ENCODE measurements at places on chromosomes 7 and 10. TPM values are rescaled to one million over a fixed set of nuclear protein-coding genes. Genes with fewer than 3 reads are reported as not detected.

The ABCB4 gene
- 2.1 TPM for total RNA-seq

The PRLHR gene
- not detected for total RNA-seq

The ACHE gene
- total RNA-seq = 0.54 TPM

The CDH23 gene
- not detected for total RNA-seq

The SLC26A3 gene
- not detected for total RNA-seq

The NRAP gene
- total RNA-seq = not detected

The GSAP gene
- 1.7 TPM for total RNA-seq

The PHF14 gene
- 15.3 TPM for total RNA-seq

The CACNB2 gene
- total RNA-seq = not detected

The CYP3A5 gene
- total RNA-seq = not detected

The NUTM2E gene
- 0.05 TPM for total RNA-seq

The CPA1 gene
- not detected for total RNA-seq

The ATXN7L1 gene
- total RNA-seq = 4.4 TPM

The HSPA14 gene
- total RNA-seq = 15.9 TPM

The HSPA12A gene
- total RNA-seq = 0.05 TPM

The GHRHR gene
- not detected for total RNA-seq

The CCDC3 gene
- total RNA-seq = 2.4 TPM

The GRID2IP gene
- total RNA-seq = not detected

The GNGT1 gene
- not detected for total RNA-seq

The TMEM243 gene
- total RNA-seq = 29.6 TPM

The CALML3 gene
- not detected for total RNA-seq

The MOGAT3 gene
- not detected for total RNA-seq

The C1GALT1 gene
- 36.4 TPM for total RNA-seq

The CYP2C19 gene
- not detected for total RNA-seq

The SPDYE11 gene
- not detected for total RNA-seq

The APBB1IP gene
- not detected for total RNA-seq

The ZFAND4 gene
- total RNA-seq = 3.8 TPM

The SYCE1 gene
- total RNA-seq = 1.00 TPM

The CRYGN gene
- not detected for total RNA-seq

The KCP gene
- total RNA-seq = not detected

The NUTM2B gene
- total RNA-seq = not detected

The SH2D4B gene
- not detected for total RNA-seq

The NME8 gene
- not detected for total RNA-seq

The FAM221A gene
- total RNA-seq = 2.8 TPM

The POLR2J3 gene
- total RNA-seq = 12.4 TPM

The HOXA5 gene
- total RNA-seq = 13.8 TPM

The CCDC146 gene
- total RNA-seq = 0.53 TPM

The FFAR4 gene
- not detected for total RNA-seq

The PSPH gene
- 35.8 TPM for total RNA-seq

The ABCB8 gene
- total RNA-seq = 46.2 TPM

The PPIF gene
- 30.0 TPM for total RNA-seq

The TAS2R3 gene
- not detected for total RNA-seq

The CPN1 gene
- not detected for total RNA-seq

The GPR15LG gene
- total RNA-seq = not detected

The SLC39A12 gene
- not detected for total RNA-seq

The NPFFR1 gene
- not detected for total RNA-seq

The COPG2 gene
- total RNA-seq = 3.8 TPM

The PIK3CG gene
- 4.7 TPM for total RNA-seq

The DEPP1 gene
- total RNA-seq = 40.5 TPM

The OPALIN gene
- total RNA-seq = not detected

The ARMC3 gene
- not detected for total RNA-seq

The CCL24 gene
- total RNA-seq = not detected

All from mammary microvascular endothelial cell (primary cell).